ENCODE measurements at places on chromosomes 5 and 9.

DNA sequence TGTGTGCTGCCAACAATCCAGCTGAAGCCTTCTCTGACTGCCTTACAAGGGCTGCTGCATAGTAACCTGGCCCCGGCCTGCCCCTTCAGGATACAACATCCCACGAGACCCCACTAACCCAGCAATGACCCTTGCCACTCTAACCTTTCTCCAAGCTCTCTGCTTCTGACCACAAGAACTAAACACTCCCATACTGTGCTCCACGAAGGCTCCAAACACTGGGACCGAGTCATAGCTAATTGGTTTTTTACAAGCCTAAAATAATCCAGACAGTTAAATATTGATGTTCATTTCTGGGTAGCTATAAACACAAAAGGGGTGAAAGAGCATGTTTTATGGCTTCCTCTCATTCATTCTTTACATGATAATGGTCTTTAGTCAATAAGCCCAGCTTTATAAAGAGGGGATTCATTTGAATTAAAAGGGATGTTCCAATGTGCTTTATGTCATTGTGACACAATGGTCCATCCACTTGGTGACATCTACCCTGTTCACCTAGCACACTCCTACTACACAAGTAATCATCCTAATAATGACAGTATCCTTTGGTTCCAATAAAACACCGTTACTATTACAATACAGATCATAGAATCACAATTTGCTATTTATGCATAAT is 16.2 kb upstream of the TLE4 start:
- no peak for DNase-seq

DNA sequence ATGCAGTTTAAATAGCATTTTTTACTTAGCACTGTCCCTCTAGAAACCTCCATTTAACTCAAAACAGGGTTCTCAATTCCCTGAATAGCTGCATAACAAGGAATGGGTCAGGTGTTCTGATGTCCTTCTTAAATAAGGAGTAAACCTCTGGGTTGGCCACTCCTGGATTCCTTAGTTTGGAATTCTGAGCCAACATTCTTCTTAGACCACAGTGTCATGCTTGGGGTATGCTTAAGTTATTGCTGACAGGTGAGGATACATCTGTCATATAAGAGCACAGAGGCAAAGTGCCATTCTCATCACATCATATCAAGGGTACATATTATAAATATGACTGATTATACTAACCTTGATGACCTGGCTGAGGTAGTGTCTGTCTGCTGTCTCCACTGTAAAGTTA is 179.9 kb upstream of the SEMA6A start:
- DNase-seq: no peak

DNA sequence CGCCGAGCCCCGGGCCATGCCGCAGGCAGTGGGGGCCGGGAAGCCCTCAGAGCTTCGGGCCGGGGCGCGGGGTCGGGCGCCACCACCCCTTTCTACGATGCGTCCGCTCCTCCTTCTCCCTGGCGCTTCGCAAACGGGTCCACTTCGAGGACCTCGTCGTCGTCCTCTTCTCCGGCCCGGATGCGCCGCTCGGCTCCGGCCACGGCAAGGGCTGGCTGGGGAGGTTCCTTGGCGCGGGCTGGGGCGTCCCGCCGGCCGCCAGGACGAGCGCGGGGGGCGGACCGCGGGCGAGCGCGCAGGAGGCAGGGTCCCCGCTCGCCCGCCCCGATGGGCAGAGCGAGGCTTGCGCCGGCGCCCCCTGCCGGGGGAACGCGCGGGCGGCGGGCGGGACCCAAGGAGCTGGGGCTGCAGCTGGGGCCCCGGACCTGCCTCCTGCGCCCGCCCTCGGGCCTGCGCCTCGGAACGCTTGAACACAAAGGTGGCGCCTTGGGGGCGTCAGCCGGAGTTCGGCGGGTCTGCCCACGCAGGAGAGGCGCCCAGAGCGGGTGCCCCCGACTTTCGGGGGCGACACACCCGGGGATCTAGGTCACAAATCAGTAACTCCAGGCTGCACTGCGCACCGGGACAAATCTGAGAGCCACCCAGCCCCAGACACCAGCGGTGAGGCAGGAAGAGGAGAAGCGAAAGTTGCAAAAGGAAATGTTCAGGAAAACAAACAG is at the start of gene ROR2:
Gene ROR2, minus strand, starts transcription at position 283 of the 719 bp plus-strand sequence.
- DNase-seq: no peak

GRCh38 chr5:153485641-153486040 is 4.8 kb upstream of the GRIA1 start:
- no peak for DNase-seq

DNA sequence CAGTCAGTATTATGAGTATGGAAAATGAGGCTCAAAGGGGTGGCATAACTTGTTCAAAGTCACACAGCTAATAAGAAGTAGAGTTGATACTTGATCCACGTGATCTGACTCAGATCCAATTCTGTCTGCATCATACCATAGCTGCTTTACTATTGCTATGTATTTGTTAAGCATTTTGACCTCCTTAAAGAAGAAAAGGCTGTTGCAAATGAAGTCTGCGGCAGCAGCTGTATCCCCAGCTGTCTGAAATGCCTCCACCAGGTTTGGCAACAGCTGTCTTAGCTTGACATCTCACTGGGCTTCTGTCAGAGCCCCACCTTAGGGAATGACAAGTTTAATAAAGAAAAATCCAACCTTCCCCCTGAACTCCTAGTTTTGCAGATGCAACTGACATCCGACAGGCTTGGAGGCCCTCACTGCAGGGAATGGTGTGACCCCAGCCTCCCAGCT is 75.6 kb upstream of the SLC44A1 start:
- DNase-seq: no peak

DNA sequence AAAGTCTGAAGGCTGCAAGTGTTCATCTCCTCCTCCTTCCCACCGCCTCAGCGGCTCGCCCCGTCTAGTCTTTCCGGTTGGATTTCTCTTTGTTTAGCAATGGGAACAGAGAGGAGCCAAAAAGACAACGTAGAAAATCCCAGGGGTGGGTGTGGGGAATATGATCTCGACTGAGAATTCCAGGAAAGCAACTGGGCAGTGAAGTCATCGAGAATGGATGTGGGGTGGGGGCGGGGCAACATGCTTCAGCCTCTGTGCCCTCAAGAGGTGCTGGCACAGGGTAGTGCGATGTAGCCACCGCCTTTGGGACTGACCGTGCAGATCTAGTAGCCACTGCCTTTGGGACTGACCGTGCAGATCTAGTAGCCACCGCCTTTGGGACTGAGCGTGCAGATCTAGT is 12.9 kb downstream of the MSX2 start:
- no peak for DNase-seq

GRCh38 chr5:105428451-105429380 is 1866.1 kb upstream of the NUDT12 start:
- DNase-seq: no peak
